ENCODE measurements at places on chromosomes 7 and 10.
A peak's percentile ranks its signal among the peaks of the same experiment; 100 is the strongest.

GRCh38 chr10:12051241-12051640, 8.6 kb upstream of the UPF2 start:
- DNase-seq = no peak

DNA sequence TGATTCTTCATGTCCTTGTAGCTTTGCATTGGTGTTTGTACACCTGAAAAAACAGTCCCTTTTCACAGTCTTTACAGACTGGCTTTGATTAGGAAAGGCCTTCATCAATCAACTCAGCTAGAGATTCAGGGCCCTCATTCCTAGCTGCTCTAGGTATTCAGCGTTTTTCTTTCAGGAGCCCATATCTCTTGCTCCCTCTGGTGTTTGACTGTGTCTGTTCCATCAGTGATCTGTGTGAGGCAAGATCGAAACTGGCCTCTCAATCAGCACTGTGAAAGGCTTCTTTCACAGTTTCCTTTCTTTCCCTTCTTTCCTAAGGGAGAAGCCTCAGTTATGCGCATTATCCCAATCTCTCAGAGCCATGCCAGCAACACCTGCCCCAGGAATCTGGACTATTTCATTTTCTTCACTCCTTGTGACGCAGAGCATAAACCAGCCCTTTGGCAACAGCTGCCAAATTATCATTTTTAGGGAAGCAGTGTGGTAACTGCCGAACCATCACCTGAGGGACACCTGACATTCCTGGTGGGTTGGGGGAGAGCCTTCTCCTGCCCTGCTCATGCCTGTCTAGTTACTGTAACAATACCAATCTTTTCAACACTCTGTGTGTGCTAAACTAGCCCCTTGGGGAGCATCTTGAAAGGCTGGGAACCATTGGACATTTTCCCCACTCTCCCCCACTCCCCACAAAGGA, 75.7 kb upstream of the CCDC71L start:
- DNase-seq = peak; percentile 81

GRCh38 chr7:40437498-40437897, 302.7 kb downstream of the SUGCT start:
- peak; percentile 97 for DNase-seq

- no peak for DNase-seq
These were observed 1.4 kb downstream of the EPDR1 start for GRCh38 chr7:37921876-37922275.

- DNase-seq = no peak
These were observed 48.5 kb upstream of the NXPH1 start for GRCh38 chr7:8384901-8385300.

DNA sequence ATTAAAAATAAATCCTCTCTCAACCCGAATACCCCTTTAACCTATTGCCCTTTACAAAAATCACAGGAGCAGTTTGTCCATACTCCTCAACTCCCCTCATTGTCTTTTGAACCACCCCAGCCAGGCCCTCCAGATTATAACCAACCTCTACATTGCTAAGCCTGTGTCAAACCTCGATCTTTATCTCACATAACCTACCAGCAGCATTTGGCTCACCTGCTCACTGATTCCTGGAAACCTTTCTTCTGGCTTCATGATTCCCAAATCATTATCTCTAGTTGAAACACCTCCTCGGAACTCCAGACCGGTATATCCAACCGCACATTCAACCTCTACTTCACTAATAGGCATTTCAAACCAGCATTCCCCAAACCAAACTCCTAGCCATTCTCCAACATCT, 11.8 kb downstream of the SEC61G start:
- no peak for DNase-seq

GRCh38 chr7:66138994-66139752, 24.5 kb downstream of the CRCP start:
- DNase-seq = peak; percentile 59

DNA sequence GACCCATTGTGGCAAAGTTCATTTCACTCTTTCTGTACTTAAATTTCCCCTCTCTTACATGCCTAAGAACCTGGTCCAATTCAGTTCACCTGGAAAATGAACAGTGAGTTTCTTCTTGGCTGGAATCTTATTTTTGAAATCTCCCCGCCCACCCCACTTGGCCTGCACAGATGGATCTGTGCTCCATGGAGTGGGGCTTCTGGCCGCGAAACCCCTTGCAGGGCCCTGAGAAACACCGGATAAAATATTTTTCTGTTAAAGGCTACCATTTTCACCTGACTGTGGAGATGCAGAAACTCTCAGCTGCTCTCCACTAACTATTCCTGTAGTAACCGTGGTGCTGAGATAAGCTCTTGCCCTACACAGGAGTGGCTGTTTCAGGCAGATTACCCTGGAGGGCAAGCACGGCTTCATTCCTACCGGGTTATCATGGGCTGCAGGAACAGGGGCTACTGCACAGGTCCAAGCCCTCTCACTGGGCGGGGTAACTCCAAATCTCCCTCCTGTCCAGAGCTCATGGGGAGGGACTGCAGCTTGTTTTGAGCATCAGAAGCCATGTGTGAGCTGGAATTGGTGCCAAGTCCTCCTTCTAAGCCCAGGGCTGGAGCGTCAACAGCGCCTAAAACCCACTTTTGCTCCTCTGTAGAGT, 118.9 kb downstream of the PRPF18 start:
- no peak for DNase-seq

- DNase-seq = no peak
These were observed 16.7 kb downstream of the INPP5A start for GRCh38 chr10:132554053-132554990.

DNA sequence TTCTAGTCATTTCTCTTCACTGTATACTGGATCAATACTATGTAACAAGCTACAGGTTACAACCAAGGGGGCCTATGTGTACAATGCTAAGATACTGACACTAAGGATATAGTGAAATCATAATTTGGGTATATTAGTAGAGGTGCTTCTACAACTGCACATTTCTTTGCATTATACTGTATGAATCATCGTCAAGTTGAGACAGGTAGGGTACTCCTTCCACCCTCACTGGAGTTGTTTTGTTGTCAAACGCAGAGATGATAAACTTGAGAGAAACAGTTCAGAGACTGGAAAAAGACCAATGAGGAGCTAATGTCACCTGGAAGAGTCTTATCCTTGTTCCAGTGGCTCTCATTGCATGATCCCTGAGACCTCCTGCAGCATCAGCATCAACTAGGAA, 208.2 kb upstream of the PRPS1L1 start:
- DNase-seq = no peak

GRCh38 chr10:7233259-7233991, 177.4 kb downstream of the SFMBT2 start:
- no peak for DNase-seq

GRCh38 chr10:113241599-113242360, 291.7 kb downstream of the TCF7L2 start:
- no peak for DNase-seq

DNA sequence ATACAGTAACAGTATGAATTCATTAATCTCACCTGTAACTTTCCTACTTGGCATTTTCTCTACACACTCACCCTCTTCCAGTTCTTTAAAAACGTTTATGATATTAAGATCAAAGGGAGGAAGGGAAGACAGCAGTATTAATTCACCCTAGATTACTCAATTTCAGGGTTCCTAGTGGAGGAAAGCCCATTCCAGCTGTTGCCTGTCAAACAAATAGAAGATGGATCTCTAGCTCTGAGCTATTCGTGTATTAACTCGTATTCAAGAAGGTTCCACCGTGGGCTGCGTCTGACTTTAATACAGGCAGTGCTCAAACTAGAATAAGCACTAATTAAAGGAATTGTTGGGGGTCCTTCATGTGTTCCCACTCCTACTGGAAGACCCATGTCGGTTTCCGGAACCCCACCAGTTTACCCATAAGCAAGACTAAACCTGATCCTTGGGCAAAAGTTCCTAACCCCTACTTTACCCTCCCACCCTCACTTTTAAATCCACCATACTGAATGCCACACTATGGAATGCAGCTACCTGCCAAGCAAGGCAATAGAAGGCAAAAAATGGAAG, 2.1 kb downstream of the NANOS1 start:
- no peak for DNase-seq

DNA sequence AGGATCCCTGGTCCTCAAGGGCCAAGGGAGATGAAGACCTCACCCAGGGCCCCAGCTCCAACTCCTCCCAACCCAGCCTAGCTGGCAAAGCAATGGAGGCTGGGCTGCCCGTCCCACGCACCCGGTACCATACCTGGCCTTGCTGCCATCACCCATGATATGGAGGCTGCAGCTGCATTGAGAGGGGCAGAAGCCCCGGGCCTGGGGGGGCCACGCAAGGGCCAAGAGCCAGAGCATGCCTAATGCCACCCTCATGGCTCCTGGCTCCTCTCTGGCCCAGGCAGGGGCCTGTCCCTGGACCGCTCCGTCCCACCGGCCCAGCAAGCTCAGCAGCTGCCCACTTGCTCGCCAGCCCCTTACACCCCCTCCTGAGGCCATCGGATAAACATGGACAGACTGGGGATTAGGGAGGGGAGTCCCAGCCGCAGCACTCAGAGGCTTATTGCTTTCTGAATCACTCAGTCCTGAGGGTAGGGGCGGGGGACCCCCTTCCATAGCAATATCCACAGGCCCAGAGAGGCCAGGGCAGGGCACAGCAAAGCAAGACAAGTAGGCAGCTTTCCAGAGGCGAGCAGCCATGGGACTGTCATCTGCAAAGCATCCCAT, at the start of gene LRIT1:
Gene LRIT1 (minus strand): TSS at position 362 of the 606 bp plus-strand sequence. CDS start 107 bp downstream, at position 255.
- DNase-seq = no peak

DNA sequence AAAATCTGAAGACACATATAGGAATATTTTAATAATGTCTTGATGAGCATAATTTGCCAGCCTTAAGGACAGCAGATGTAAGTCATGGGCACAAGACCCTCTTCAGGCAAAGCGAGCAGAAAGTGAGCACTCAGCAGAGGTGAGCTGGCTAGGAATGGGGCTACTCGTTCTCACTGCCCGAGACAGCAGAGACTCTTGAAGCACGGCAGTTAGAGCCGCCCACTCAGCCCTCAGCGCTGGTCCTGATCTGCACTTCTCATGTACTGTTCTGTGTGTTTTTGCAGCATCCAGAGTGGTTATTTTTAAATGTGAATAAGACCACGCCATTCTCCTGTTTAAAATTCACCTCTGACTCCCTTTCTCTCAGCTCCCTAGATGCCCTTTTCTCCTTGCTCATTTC, 65.3 kb downstream of the GFRA1 start:
- no peak for DNase-seq

GRCh38 chr7:43511029-43511428, 71.9 kb upstream of the STK17A start:
- no peak for DNase-seq

GRCh38 chr10:689452-690371, at the start of gene DIP2C:
TSS of gene DIP2C (minus strand) at chr10:689668. CDS start at chr10:689578, 90 bp downstream.
- peak; percentile 82 for DNase-seq

GRCh38 chr7:77327067-77327931, 88.8 kb downstream of the GSAP start:
- peak; percentile 87 for DNase-seq

- no peak for DNase-seq
These were observed 3.1 kb downstream of the FZD1 start for GRCh38 chr7:91267171-91267955.

DNA sequence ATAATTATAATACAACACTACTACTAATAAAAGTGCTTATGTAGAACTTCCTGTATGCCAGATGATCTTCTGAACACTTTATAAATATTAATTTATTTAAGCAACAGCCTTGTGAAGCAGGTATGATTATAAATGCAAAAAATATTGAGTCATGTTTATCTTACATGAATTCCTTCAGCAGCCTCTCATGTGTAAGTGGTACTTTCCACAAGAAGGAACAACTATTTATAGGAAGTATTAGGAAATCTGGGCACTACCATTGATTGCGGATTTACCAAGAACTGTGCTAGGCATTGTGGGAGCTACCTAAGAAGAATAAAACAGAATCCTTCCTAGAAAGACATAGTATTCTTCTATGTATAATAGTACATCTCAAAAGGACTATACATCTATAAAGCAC, 10.7 kb upstream of the STEAP4 start:
- no peak for DNase-seq

- peak; percentile 44 for DNase-seq
These were observed 21.3 kb downstream of the TBC1D12 start for GRCh38 chr10:94423627-94424026.

DNA sequence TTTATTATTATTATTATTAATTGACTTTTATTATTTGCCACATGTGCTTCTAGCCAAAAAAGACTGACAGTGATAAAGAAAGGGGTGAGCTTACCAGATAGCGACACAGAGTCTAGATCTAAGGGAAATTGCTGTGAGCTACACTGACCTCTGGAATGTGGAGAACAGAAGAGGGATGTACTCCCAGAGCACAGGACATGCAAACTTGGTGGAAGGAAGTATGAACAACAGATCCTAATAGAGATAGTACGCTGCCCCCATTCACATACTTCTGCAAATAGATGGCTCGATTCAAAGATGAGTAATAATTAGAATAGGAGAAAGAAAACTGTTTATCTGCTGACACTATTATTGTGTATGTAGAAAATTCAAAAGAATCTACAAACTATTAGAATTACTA, 109.3 kb upstream of the HPS1 start:
- peak; percentile 49 for DNase-seq

DNA sequence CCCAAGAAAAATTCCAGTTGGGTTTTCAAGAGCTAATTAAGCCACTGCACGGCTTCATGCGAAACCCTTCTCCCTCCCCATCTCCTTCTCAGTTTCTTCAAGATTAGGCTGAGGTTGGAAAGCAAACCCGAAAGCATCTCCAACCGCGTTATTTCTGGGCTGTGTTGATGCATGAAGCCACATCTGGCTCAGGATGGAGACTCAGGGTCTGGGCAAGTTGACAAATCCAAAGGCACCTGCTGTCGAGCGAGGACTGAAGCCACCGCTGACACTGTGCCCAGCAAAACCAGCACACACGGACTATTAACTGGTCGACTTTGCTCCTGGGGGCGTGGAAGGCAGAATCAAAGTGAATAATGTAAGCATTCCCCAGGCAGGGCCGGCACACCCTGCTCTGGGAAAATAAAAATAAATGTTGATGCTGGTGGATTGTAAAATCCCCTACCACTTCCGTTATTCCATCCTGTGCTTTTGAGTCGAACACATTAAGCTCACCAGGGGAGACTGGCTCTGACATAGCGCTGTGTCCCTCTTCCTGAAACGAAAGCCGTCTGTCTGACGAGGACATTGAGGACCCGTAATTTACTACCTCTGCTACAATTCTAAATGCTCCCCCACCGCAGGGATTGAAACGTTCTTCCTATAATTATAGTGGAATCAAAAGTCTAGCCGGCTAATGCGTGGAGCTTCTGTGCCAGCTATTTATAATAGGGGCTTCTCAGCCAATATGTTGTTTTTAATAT, 269.8 kb downstream of the ADARB2 start:
- DNase-seq = no peak

DNA sequence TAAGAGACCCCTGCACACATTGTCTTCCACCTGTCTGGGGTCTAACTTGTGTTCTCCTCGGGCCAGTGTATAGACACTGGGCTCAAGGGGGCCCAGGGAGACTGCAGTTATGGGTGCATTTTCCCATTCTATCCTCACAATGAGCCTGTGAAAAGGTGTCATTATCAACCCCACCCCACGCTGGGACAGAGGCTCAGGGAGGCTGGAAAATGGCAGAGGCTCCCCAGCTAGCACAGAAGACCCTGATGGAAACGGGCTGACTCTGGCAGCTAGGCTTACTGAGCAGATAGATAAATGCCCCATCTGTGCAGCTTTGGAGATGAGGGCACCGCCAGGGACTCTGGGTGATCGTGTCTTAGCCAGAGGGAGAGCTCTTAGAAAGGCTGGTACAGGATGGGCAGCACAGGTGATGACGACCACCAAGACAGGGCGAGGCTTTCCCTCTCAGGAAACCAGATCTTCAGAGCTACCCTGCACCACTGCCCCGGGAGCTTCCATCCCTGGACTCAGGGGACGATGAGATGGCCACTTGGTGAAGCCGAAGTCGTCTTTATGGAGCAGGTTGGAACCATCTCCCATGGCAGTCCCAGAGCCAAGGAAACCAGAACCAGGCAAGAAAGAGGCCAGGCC, 58.2 kb upstream of the CHST15 start:
- DNase-seq = no peak

- no peak for DNase-seq
These were observed 4.8 kb upstream of the OR9A4 start for GRCh38 chr7:141911391-141911790.

Measured in EL (cell line).